ENCODE measurements at places on chromosomes 4 and X.
A peak's percentile ranks its signal among the peaks of the same experiment; 100 is the strongest.

- DNase-seq = no peak
These were observed 29.0 kb downstream of the CD99L2 start for GRCh38 chrX:150869450-150869849.

DNA sequence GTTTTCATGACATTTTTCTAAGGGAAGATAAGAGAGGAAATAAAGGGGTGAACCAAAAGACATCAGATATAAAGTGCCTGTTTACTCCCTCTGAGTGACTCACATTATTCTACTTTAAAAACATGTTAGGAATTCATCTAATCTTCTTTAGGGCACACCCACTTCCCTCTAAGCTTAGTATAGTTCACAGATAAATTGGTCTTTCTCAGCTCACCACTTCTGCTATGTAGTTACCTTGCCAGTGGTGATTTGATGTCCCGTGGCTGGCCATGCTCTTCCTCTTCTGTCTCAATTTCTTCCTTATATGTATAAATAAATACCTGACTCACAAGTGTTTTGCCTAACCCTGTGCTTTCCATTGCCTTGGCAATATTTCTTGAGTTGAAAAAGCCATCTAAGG lies 96.8 kb downstream of the PDLIM5 start:
- no peak for DNase-seq

DNA sequence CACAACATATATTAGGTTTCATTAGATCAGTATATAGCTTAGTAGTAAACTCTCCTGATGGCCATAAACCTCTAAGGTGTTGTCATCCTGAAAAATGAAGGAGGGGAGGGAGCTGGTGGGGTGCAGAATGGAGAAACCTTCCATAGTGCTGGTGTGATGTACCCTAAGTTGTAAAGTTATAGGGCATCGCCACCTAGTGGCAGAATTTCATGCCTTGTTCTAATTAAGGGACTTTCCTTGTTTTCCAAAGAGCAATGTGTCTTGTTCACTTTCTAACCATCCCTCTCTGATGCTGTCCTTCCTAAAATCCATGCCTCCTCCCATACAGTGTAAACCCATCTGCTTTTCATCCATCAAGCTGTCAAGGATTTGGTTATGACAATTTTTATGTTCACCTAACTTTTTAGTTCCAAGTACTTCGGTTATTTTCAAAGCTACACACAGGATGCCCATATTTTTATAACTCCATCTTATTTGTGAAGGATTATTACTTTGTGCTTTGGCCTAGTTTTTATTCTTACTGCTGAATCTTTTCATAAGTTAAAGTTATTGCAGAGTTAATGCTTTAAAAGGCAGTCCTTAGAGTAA lies 4.5 kb downstream of the NBDY start:
- peak; percentile 28 for DNase-seq

DNA sequence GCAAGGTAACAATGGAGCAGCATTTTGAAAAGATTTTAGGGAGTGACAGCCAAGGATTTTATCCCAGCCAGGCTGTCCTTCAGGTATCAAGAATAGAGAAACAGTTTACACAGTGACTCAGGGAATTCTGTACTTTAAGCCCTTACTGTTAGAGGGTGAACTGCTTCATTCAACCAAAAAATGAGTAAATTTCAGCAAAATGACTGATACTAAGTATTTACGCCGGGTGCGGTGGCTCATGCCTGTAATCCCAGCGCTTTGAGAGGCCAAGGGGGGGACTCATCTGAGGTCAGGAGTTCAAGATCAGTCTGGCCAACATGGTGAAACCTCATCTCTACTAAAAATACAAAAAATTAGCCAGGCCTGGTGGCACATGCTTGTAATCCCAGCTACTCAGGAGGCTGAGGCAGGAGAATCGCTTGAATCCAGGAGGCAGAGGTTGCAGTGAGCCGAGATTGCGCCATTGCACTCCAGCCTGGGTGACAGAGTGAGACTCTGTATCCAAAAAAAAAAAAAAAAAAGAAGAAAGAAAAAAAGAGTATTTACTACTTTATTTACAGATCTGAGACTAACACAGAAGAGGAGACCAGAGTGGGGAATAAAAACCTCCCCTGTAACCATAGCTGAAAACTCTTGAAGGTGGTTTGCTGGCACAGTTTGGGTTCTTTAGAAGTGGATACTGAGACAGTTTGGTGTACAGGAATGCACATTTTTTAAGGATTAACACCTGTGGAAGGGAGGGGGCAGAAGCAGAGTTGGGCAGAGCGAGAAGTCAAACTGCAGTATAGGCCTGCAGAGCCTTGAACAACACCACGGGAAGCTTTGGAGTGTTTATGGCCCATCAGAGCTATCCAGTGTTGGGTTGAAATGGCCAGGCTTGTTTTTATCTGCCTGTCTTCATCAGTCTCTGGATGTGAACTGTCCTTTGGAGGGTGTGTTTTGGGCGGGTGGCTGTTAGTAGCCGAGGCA lies 40.5 kb downstream of the TMEM131L start:
- DNase-seq = peak; percentile 78

- DNase-seq = peak; percentile 57
These were observed 270.5 kb upstream of the GPC4 start for GRCh38 chrX:133685822-133686221.

GRCh38 chrX:100649550-100650356 lies 5.8 kb downstream of the SRPX2 start:
- no peak for DNase-seq

- no peak for DNase-seq
These were observed 593.5 kb downstream of the BCOR start for GRCh38 chrX:39504227-39504626.

DNA sequence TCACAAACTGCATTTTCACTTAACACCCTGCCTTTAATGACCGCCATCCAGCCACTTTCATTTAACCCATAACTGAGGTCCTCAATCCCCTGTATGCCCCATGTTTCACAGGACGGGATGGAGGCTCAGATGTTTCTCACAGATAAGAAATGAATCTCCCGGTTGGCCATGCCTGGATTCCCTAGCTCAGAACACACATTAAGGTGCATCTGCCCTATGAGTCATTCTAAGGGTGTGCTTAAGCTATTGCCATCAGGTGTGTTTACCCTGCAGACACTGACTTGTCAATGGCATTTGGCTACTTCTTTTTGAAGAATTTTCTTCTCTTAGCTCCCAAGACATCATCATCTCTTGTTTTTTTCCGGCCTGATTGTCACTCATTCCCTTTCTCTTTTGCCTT lies 222.6 kb upstream of the SMIM31 start:
- no peak for DNase-seq

DNA sequence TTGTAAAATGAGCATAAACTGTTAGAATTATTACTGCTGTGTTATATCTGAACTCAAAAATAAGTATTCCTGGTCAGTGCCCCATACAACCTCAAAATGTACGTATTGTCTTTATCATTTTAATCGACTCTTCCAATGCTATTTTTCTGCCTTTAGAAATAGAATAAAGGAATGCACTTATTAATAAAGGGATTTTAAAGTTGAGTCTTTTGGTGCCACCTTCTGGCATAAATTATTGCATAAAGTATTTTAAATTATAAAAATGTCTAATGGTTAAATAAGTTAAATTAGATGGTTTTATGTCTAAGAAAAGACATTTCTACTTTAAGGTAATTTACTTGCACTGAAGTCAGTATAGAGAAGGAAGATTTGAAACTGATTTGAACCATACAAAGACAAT lies 424.0 kb upstream of the NDST4 start:
- no peak for DNase-seq

GRCh38 chr4:184534511-184535391 lies 60.4 kb upstream of the IRF2 start:
- peak; percentile 82 for DNase-seq

DNA sequence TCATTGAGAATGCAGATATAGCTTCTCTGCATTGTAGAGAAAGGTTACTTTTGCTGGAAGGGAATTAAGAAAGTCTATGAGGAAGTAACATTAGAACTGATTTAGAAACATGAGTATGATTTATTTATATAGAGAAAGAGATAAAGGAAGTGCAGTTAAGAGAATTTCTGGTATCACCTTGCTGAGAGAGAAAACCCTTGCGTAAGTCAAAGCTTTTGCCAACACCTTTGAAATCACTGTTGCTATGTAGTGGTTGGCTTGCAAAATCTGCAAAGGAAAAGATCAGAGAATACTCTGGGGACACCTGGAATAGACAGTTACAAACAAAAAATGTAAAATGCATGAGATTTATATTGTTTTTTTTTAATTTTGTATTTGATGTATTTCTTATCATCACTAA lies 137.3 kb upstream of the RXFP1 start:
- DNase-seq = no peak

- DNase-seq = no peak
These were observed 29.9 kb upstream of the CPLX1 start for GRCh38 chr4:855880-856224.

DNA sequence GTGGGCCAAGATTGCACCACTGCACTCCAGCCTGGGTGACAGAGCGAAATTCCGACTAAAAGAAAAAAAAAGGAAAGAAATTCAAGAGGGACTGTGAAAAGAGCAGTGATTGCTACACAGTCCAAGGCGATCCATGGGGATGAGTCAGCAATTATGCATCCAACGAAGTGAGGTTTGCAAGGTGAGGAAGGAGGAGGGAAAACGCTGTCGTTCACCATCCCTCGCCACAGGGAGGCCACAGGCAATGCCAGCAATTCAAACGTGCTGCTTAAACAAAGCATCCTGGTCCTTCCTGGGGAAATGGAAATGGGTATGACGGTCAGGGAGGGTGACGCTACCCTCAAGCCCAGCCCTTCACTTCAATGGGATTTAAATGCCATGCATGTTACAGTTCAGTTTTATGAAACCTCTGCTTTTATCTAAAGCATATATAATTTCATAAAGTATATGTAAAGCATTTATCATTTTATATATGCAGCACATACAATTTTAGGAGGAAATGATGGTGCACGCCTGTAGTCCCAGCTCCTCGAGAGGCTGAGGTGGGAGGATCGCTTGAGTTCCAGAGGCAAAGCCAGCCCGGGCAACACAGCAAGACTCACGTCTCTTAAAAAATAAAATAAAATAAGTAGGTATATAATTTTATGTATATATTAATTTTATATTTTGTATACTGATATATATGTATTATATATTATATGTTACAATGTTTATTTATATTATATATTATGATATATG lies 108.7 kb downstream of the DHRSX start:
- DNase-seq = no peak

DNA sequence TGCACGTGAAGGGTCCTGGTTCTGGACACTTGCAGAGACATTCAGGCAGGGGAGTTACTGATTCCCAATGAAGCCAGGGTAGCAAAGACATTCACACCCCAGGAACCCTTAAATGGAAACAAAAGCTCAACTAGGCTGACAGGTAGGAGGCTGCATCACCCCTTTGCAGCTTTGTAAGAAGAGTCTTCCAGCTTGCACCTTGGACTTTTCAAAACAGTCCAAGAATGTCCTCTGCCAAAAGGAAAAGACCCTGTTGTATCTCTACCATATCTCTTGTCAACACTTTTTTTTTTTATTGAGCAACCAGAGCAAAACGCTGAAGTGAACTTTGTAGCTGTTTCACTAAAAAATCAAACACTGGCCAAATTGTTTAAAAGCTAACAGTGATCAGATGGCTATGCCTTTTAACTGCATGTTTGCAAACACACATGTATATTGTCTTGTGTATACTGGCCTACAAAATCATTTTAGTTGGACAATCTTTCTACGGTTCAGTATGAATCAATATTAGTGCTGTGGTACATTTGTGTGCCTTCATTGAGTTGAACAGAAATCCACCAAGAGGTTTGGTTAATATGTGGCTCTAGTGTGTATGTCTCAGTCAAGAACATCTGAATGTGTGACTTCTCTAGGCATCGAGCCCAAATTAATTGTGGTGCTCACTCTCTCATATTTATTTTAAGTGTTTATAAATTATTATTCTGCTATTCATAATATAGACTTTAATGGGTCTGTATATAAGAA lies 18.5 kb upstream of the WWC2 start:
- no peak for DNase-seq

- no peak for DNase-seq
These were observed 391 bp upstream of the PHKA1 start for GRCh38 chrX:72714478-72714916.

- no peak for DNase-seq
These were observed 25.7 kb downstream of the SLC39A8 start for GRCh38 chr4:102319594-102319993.

GRCh38 chr4:121462660-121463261 lies 81.9 kb upstream of the QRFPR start:
- DNase-seq = peak; percentile 72

DNA sequence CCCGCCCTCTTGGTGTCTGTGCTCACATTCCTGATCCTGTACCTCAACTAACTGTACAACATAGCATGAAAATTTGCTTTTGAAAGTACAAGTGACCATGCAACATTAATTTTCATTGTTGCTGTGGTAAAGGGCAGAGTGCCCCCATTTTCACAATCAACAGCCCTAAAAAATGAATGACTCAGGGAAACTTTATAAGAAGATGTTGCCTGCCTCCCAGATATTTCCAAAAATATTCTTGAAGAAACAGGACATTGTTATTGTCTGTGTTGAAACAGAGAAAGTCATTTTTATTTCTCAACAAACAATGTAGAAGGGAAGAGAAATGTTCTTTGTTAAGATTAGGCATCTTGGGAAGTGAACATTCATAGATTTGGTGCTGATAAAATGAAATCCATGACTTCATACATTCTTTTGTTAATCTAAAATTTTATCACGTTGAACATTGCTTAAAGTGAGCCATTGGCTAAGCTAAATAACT lies 113.9 kb upstream of the ANXA3 start:
- DNase-seq = no peak

All from Jurkat, Clone E6-1 (cell line).